Stimulated activated CD4-positive, alpha-beta T cell treated with anti-CD3 and anti-CD28 coated beads, TNF-alpha, amount 100 ng/mL, for 48 hours (primary cell): ENCODE measurements at places on chromosomes 5 and 9.
A peak's percentile ranks its signal among the peaks of the same experiment; 100 is the strongest.

DNA sequence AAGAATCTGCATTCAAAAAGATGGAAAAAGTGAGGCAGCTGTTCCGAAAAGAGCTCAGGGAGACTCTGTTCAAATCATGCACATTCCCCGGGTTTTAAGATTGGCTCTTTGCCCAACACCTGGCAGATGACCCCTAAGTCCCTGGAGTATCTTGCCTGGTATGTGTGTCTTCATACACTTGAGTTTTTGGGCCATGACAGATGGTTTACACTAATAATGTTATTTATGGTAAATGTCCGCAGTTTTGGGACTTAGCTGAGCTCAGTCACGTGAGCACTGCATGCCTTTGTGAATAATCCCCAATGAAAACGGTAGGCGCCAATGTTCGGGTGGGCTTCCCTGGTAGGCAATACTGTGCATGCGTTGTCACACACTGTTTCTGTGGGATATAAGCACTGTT, 316.1 kb downstream of the PRDM9 start:
- no peak for DNase-seq

GRCh38 chr5:104472811-104473210, 910.2 kb upstream of the NUDT12 start:
- no peak for DNase-seq

DNA sequence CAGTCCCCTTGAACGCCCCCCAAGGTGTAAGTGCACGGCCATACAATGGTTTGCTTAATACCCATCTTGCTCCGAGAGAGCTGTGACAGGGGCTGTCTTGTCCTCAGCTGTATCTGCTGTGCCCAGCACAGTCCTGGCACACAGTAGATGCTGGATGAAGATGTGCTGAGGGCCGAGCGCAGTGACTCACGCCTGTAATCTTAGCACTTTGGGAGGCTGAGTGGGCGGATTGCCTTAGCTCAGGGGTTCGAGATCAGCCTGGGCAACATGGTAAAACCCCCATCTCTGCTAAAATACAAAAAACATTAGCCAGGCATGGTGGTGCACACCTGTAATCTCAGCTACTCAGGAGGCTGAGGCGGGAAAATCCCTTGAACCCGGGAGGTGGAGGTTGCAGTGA, 53.6 kb downstream of the C9orf50 start:
- DNase-seq: no peak

DNA sequence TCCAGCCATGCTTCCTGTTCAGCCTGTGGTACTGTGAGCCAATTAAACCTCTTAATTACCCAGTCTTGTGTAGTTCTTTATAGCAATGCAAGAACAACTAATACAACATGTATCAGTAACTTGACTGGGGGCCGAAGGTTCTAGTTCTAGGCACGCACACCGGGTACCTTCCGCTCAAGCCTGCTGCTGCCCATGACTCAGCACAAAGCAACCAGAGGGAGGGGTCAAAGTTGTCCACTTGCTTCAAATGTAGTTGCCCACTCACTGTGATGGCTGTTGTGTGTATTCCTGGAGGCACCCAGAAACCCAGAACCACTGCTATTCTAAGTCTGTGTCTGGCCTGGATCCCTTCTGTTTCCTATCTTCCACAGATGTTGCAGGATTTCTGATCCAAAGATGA, 222.6 kb downstream of the FRMD3 start:
- no peak for DNase-seq

DNA sequence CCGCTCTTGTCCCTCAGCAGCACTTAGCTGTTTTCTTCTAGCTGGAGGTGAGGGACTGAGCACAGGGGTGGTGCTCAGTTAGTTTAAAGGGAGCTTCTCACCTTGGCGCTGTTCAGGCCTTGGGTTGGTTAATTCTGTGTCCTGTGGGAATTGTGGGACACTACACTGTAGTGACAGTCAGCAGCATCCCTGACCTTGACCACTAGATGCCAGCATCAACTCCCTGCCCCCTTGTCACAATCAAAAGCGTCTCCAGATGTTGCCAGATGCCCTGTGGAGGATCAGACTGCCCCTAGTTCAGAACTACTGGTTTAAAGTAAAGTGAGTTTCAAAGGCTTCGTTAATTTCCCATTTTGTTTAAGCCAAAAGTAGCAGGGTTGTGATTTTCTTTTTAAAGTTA, 65.5 kb upstream of the DMRT3 start:
- no peak for DNase-seq

- DNase-seq: no peak
Measured at GRCh38 chr5:101860563-101860962, 435.5 kb downstream of the SLCO4C1 start.

GRCh38 chr5:120396186-120396585, 67.9 kb upstream of the PRR16 start:
- no peak for DNase-seq

DNA sequence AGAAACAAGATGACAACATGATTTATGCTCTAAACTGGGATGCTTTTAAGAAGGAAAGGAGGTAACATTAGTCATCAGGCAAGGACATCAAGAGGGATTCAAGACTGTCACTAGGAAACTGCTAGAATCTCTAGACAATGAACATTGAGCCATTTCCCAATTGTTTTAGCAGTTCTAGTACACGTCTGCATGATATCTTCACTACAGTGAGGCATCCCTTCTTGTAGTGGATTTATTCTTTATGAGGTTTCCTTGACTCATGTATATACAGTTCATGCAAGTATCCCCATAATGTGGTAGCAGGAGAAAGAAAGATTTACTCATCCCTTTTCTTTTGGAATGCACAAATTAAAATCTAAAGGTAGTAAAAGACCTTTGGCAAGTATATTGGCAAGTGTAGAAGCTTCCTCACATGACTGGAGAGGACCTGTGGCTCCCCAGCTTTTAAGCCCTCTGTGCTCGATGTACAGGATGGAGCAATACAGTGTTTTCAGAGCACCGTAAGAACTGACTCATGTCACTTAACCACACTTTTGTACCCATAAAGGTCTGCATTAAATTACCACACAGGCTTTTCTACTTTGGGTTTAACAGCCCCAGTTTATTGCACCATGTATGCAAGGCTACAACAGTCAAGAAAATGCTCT, 335.9 kb downstream of the SEMA5A start:
- DNase-seq: no peak

- no peak for DNase-seq
Measured at GRCh38 chr9:89814340-89815040, 209.7 kb downstream of the GADD45G start.

DNA sequence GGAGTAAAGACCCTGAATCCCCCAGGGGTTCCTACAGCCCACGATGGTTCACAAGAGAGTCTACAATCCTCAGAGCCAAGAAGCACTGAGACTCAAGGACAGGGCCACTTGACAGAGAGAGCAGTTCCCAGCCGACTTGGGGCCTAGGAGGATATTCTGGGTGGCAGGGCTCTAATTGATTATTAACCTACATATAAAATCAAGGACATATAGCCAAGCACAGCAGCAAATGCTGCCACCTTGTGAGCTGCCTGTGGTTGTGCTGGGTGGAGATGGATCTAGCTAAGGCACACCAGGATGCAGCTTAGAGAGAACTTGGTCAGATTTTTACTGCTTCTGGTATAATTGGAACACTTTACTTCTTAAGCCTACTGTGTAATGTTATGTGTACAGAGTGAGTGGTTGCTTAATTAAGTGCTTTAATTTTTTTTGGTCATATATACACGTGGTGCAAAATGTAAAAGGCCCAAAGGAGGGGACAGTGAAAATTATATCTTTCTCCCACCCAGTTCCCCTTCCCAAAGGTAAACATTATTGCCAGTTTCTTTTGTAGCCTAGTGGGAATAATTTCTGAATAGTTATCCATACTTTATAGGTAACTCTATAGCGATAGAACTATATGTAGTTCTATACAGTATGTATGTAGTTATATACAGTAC, 78.8 kb downstream of the F2RL2 start:
- peak; percentile 24 for DNase-seq

GRCh38 chr5:117131048-117131679, 556.5 kb upstream of the SEMA6A start:
- DNase-seq: no peak

DNA sequence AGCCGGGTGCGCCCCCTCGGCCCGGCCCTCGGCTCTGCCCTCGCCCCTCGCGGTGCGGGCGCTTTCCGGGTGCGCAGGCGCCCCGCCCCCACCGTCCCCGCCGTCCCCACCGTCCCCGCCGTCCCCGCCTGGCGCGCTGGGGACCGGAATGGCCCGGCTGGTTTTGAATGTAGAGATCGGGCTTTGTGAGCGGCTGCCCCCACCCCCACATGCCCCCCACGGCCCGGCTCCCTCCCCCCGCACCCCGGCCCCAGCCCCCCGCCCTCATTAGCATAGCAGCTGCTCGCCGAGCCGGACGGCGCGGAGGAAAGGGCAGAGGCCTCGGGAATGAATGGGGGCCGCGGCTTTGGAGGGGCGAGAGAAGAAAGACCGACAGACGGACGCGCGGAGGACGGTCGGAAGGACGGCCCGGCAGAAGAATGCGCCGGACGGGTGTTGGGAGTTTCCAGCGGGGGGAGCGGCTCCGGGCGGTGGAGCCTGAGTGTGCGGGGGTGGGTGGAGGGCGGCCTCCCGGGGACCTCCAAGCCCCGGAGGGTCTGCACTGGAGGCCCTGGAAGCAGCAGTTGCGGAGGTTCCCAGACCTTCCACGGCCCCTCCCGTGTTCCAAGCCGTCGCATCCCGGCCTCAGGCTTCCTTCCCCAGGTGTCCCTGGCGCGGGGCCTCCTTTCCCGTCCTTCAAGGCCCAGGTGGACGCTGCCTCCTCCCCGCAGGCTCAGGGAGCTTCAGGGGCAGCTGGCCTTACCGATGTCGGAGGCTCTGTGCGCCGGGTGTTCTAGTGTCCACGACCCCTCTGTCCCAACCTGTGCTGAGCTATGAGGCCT, 6.0 kb downstream of the NRARP start:
- no peak for DNase-seq

GRCh38 chr5:107285772-107286171, 385.0 kb downstream of the EFNA5 start:
- DNase-seq: no peak

DNA sequence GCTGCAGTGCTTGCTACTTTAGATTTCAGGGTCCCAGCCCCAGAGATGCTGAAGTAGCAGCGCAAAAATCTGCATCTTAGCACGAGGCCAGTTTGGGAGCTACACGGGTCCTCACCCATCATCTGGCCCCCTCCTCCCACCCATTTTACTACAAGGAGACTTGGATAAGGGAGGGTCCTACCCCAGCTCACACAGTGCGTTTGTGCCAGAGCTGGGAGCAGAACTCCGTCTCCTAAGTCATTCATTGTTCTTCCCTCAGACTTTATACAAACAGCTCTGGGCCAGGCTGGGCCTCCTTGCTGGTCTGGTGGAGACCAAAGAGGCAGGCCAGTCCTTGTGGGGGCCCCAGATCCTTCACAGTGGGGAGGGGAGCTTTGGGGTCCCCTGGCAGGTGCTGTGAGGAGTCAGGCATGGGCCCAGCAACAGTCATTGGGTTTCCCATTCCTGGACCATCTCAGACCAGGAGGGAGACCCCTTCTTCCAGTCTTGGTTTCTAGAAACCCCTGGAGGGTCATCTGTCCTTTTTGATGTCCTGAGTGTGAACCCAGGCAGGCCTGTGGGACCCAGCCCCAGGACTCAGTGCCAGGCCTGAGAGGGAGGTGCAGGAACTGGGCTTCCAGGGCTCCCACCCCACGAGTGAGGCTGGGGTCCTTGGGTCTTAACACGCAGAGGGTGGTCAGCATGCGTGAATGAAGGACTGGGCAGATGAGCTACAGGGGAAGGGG, 2.3 kb upstream of the IL17B start:
- no peak for DNase-seq

- DNase-seq: no peak
Measured at GRCh38 chr9:87236546-87236945, 261.1 kb upstream of the DAPK1 start.

- DNase-seq: no peak
Measured at GRCh38 chr5:73459366-73459765, 10.8 kb upstream of the FOXD1 start.
